ENCODE measurements at places on chromosomes 6 and 20.

GRCh38 chr20:9518576-9519175, 4.3 kb downstream of the LAMP5 start:
- no peak for DNase-seq

DNA sequence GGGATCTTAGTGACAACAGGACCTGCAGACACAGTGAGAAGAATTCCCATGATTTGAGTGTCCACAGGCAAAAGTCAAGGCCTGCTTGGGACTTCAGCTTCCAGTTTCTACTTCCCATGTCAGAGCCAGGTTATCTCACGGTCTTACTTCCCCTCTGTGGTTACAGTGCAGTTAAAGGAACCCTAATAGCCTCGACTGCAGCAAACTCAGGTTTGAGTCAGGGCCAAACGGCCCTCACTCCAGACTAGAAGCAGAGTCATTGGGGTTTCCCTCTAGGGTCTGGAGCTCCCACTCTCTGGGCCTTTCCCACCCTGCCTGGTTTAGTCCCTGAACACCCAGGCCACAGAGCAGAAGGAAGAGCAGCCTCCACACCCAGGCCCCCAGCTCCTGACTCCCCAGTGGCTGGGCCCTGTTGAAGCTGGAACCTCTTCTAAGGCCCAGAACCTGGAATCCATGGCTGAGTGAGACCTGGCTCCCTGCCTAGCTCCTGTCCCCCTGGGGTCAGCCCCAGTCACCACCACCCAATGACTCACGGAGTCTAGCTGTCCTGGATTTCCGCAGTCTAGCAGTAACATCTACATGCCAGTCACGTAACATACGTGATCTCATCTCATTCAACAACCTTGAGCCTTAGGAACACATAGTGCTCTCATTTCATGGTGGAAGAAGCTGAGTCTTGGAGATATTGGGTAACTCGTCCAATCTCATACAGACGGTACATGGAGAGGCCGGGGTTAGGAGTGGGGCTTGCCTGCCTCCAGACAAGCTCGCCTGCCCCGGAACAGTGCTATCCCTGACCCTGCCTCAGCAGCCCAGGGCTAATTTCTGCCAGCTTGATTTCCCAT, 9.2 kb upstream of the GHRH start:
- no peak for DNase-seq

GRCh38 chr20:11755071-11755841, 162.4 kb upstream of the BTBD3 start:
- DNase-seq: no peak

DNA sequence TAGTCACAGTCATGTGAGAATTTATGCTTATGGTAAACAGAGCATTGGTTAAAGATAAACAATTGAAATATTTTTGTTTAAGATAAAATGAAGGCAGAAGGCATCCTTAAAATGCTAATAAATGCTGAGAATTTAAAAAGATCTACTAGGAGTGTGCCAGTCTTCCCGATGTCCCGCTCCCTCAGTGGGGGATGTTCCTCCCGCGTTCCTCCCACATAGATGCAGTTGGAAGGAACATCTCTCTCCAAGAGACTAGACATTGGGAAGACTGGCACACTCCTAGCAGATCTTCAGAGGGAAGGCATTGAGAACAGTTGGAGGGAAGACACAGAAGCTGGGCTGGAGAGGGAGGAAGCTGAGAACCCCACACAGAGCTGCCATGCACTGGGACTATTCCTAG, 203.3 kb downstream of the EDN1 start:
- no peak for DNase-seq
